ENCODE measurements at places on chromosomes 3 and 15. TPM values are rescaled to one million over a fixed set of nuclear protein-coding genes. Genes with fewer than 3 reads are reported as not detected.

DNA sequence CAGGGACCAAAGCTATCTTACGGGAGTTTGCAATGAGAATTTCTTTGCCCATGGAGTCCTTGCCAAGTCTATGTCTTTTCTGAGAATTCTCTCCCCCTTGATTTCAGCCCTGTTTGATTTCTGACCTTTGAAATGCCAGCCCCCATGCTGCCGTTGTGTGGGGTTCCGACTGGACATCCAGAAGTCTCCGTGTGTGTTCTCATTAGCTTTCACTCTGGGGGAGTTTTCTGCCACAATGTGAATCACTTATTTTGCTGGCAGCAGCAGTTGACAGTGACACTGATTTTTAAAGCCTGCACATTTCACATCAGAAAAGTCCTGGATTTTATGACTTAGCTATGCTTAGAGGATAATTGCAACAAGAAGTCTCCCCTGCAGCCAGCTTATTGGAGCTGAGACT lies 98.4 kb upstream of the CTDSPL start:
- H3K4me1 ChIP-seq, result peaks cover 58% of the 10 kb centered on the region
- no peak overlapping the region for H3K4me3 ChIP-seq
- H3K27ac ChIP-seq, result peak overlapping the region; percentile 37

DNA sequence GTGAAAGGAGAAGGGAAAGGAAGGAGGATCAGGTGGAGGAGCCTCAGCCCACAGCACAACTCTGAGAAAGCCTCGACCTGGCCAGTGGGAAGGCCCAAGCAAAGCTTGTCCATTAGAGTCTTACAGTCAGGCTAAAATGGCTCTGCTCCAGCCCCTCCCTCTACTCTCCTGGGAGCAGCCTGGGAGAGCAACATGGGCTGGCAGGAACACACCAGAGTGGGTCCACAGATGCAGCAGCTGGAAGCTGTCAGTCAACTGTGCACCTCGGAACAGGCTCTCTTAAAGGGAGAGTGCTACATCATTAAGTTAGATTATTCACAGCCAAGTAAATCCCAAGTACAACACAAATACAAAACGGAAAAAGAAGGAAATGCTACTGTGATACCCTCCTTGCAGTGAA lies 98.0 kb upstream of the LIMD1 start:
- no peak overlapping the region for H3K4me3 ChIP-seq
- no peaks in the 10 kb centered on the region for H3K27me3 ChIP-seq
- peak overlapping the region; percentile 79 for H3K27ac ChIP-seq
- DNase-seq, result no peak
- peaks cover 17% of the 10 kb centered on the region for H3K36me3 ChIP-seq

The MORC1 gene
- total RNA-seq, result not detected

- DNase-seq, result no peak
- H3K27ac ChIP-seq, result no peak overlapping the region
- no peaks in the 10 kb centered on the region for H3K4me1 ChIP-seq
- H3K27me3 ChIP-seq, result no peaks in the 10 kb centered on the region
Observed at GRCh38 chr3:98603580-98603979, 10.2 kb upstream of the CPOX start.

DNA sequence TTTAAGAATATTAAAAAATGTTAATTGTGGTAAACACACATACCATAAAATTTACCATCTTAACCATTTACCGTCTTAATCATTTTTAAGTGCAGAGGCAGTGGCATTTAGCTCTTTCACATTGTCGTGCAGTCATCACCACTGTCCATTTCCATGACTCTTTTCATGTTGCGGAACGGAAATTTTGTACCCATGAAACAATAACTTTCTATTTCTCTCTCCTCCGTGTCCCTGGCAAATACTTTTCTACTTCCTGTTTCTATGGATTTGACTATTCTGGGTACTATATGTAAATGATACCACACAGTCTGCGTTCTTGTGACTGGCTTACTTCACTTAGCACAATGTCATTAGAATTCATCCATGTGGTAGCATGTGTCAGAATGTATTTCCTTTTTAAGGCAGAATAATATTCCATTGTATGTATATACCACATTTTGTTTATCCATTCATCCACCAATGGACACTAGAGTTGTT lies 27.9 kb downstream of the AKAP13 start:
- peaks cover 12% of the 10 kb centered on the region for H3K36me3 ChIP-seq
- no peak for DNase-seq
- peaks cover 56% of the 10 kb centered on the region for H3K4me1 ChIP-seq
- H3K4me3 ChIP-seq, result no peak overlapping the region

DNA sequence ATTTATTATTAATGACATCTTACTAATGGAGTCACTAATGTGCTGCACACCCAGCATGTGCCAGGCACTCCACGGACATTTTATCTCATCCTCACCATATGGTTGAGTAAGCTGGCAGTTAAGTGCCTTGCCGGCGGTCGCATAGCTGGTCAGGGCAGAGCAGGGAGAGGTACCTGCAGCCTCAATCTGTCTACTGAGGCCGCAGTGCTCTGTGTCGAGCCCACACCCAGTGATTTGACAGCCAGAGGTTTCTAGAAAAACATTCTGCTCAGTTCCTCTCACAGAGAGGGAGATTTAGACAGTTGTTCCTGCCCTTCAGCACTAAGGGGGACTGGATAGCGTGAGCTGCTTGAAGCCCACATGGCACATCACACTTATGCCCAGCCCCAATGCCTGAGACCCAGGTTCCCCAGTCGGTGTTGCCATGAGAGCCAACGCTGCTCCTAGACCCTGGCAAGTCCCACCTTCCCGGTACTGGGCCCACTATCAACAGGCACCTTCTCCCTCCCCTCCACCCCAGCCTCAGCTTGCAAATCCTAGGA lies 2.6 kb downstream of the LIPC start:
- no peaks in the 10 kb centered on the region for H3K27me3 ChIP-seq
- no peak overlapping the region for H3K4me3 ChIP-seq
- DNase-seq, result no peak
- no peaks in the 10 kb centered on the region for H3K36me3 ChIP-seq
- H3K27ac ChIP-seq, result no peak overlapping the region

DNA sequence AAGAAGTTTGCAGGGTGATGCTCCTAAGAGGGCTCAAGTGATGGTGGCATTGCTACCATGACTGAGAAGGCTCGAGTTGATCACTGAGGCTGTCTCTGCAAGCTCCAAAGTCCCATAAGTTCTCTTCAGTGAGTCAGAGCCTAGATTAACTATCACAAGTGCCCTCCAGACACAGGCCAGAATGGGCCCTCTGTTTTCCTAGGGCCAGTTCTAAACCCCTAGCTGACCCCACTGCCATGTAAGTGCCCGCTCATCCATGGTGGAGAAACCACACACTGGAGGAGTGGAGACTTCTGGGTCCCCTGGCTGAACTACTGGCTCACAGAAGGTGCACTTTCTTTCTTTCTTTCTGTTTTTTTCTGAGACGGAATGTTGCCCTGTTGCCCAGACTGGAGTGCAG lies 87.6 kb upstream of the WNT5A start:
- peak overlapping the region; percentile 53 for H3K27ac ChIP-seq
- DNase-seq, result no peak
- H3K27me3 ChIP-seq, result no peaks in the 10 kb centered on the region
- no peak overlapping the region for H3K4me3 ChIP-seq
- no peaks in the 10 kb centered on the region for H3K36me3 ChIP-seq

- H3K27ac ChIP-seq, result no peak overlapping the region
- H3K27me3 ChIP-seq, result peaks cover 17% of the 10 kb centered on the region
- no peak for DNase-seq
Observed at GRCh38 chr15:45425135-45425534, 46.8 kb upstream of the GATM start.

The OR5H6 gene
- not detected for total RNA-seq

GRCh38 chr3:114558271-114558670 lies 264.4 kb downstream of the TIGIT start:
- DNase-seq, result no peak
- H3K27me3 ChIP-seq, result no peaks in the 10 kb centered on the region
- H3K4me1 ChIP-seq, result peaks cover 4% of the 10 kb centered on the region
- no peaks in the 10 kb centered on the region for H3K36me3 ChIP-seq

The PLA2G4E gene
- total RNA-seq, result not detected

DNA sequence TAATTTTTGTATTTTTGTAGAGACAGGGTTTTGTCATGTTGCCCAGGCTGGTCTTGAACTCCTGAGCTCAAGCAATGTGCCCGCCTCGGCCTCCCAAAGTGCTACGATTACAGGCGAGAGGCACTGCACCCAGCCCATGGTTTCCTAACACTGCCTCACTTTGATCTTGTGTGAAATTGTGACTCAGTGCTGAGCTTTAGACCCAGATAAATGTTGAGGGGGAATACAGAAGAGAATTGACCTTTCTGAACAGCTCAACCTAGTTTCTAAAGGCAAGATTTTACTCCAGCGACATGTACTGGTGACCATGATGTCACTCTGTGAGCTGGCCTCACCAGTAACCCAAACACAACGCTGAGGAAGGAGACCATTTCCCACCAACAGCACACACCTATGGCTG lies 73.5 kb downstream of the ATP1B3 start:
- H3K27me3 ChIP-seq, result no peaks in the 10 kb centered on the region
- no peak overlapping the region for H3K27ac ChIP-seq
- DNase-seq, result no peak
- H3K4me1 ChIP-seq, result peaks cover 18% of the 10 kb centered on the region
- peaks cover 6% of the 10 kb centered on the region for H3K36me3 ChIP-seq
- H3K4me3 ChIP-seq, result no peak overlapping the region

DNA sequence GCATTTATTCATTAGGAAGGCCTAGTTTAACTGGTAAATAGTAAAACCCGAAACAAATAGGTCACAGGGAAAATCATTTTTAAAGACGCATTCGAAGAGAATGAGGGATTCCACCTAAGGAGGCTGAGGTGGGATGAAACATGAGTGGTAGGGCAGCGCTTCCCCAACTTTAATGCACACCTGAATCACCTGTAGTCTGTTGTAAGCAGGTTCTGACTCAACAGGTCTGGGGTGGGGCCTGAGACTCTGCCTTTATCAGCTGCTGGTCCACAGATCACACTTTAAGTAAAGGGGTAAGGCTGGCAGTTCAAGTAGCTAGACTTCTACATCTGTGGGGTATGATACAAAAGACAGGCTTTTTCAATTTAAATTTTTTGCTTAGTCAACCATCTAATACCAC lies 223.5 kb upstream of the UBE2E2 start:
- H3K36me3 ChIP-seq, result no peaks in the 10 kb centered on the region
- no peak overlapping the region for H3K4me3 ChIP-seq
- DNase-seq, result no peak
- H3K27me3 ChIP-seq, result no peaks in the 10 kb centered on the region
- H3K4me1 ChIP-seq, result no peaks in the 10 kb centered on the region

DNA sequence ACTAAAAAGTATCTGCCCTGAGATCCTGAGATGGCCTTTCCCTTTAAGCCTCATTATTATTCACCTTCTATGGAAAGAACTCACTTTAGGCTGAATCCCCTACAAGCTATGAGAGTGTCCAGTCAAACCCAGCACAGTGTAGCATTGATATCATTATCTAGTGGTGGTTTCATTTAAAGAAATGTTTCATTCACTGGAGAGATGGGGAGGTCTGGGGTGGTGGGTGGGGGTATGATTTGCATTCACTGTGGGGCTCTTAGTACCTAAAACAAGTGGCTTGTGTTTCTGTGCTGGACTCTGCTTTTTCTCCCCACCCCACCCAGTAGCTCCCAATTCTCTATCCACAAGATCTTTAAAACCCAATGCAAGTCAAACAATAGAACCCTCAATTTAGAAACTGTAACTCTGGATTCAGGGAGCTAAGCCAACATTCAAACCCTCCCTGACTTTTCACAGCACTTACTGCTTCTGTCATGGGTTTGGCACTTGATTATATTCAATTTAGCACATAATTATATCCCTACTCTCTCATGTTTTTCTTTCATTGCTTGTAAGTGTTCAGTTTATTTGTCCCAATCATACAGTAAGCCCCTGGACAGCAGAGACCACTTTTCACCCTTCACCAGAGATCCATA lies 310.5 kb upstream of the THBS1 start:
- peaks cover 4% of the 10 kb centered on the region for H3K4me1 ChIP-seq
- no peak overlapping the region for H3K27ac ChIP-seq
- H3K36me3 ChIP-seq, result no peaks in the 10 kb centered on the region
- H3K27me3 ChIP-seq, result no peaks in the 10 kb centered on the region
- no peak for DNase-seq

The CHRNA5 gene
- total RNA-seq, result 23.6 TPM

GRCh38 chr15:101175401-101175800 lies 76.4 kb downstream of the CHSY1 start:
- H3K36me3 ChIP-seq, result peaks cover 32% of the 10 kb centered on the region
- peaks cover 28% of the 10 kb centered on the region for H3K4me1 ChIP-seq
- H3K27me3 ChIP-seq, result no peaks in the 10 kb centered on the region
- H3K4me3 ChIP-seq, result no peak overlapping the region
- no peak overlapping the region for H3K27ac ChIP-seq

DNA sequence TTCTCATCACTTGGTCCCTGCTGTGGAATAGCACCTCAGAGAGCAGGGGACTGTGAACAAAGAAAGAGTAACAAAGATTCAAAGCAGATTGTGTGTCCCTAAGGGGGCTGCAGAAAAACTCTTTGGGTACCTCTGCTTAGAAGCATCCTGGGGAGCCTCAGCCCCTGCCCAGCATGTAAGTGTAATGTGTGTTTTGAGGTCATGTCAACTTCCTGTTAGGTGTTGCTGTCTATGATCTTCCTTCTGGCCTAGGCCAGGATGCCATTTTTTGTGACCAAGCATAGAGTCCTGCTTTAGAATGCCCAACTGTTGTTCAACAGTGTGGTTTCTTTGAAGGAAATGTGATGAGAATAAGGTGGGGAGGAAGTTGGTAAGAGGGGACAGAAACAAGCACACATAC lies 77.1 kb upstream of the BCL6 start:
- no peaks in the 10 kb centered on the region for H3K4me1 ChIP-seq
- no peaks in the 10 kb centered on the region for H3K36me3 ChIP-seq
- no peak for DNase-seq
- no peaks in the 10 kb centered on the region for H3K27me3 ChIP-seq
- H3K27ac ChIP-seq, result no peak overlapping the region

- H3K4me3 ChIP-seq, result no peak overlapping the region
- no peak overlapping the region for H3K27ac ChIP-seq
- no peaks in the 10 kb centered on the region for H3K4me1 ChIP-seq
- DNase-seq, result peak; percentile 35
Observed at GRCh38 chr3:158918008-158918407, 116.2 kb downstream of the MFSD1 start.

DNA sequence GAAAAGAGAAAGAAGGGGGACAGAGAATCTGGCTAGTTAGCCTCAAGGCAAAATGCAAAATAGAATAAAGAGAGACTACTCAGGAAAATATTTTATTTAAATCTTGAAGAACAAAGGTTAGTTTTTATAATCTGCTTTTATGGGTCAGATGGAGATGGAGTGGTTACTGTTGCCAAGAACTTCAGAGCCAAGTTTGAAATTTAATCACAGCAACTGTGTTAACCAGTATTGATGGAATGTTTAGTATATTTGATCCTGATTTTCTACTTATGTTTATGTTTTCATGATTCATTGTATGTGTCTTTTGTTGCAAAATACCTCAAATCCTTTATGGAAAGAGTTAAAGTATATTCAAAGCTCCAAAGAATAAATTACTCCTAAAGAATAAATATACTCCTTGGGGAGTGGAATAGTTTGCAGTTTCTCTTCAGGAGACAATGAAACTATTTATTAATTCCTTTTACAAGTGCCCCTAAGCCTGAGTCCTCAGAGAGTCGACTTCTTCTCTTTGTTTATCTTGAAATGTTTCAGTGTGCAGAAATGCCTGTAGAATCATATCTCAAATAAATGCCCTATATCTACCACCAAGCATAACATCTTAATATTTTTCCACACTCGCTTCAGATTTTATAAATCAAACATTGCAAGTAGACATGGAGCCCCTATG lies 60.9 kb upstream of the THSD4 start:
- H3K36me3 ChIP-seq, result peaks cover 19% of the 10 kb centered on the region
- no peak for DNase-seq
- no peaks in the 10 kb centered on the region for H3K27me3 ChIP-seq
- no peak overlapping the region for H3K27ac ChIP-seq
- H3K4me3 ChIP-seq, result no peak overlapping the region
- peaks cover 14% of the 10 kb centered on the region for H3K4me1 ChIP-seq

- H3K27me3 ChIP-seq, result no peaks in the 10 kb centered on the region
- DNase-seq, result no peak
- H3K4me1 ChIP-seq, result no peaks in the 10 kb centered on the region
- H3K36me3 ChIP-seq, result no peaks in the 10 kb centered on the region
Observed at GRCh38 chr3:102176333-102177050, 258.3 kb upstream of the ZPLD1 start.

The OR5K2 gene
- total RNA-seq, result not detected
